Stimulated activated CD4-positive, alpha-beta T cell treated with anti-CD3 and anti-CD28 coated beads, Interleukin-2, amount 100 ng/mL, for 24 hours (primary cell): ENCODE measurements at places on chromosomes 7 and 10.

GRCh38 chr10:1057106-1057657 lies 997 bp downstream of the WDR37 start:
- DNase-seq: no peak

DNA sequence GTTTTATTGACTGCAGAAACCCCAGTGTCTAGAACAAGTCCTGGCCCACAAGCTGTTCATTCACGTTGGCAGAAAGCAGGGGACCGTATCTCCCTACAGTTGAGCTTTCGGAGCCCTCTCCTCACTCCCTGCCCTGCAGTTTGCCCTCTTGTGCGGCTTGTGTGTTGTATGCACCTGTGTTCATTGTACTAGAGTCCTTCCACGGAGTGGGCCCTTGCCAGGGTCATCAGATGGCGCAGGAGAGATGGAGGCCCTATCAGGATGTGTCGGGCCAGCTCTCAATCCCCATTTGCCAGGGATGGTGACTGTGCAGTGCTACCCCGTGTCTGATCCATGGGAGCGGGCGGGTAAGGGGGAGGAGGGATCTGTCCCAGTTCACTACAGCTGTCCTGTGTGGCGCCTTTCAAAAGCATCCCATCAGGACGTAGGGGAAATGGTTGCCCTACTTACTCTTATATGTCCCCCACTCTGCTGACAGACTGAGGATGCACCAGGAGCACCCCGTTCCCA lies 77.4 kb upstream of the PRR15 start:
- no peak for DNase-seq

DNA sequence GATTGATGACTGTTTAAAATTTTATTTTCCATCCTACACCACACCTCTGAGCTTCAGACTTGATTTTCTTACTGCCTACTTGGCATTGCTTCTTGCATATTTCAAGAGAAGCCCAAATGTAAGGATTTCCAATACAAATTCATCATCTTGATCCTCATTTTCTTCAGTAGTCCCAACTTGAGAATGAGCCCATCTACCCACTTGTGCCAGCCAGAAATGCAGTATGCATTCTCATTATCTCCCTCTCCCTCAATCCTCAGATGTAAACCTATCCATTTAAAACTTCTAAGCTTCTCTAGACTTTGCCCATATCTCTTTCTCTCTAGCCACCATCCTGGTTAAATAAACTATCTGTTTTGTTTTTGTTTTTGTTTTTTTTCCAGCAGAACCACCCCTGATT lies 22.4 kb upstream of the EGFR start:
- no peak for DNase-seq

DNA sequence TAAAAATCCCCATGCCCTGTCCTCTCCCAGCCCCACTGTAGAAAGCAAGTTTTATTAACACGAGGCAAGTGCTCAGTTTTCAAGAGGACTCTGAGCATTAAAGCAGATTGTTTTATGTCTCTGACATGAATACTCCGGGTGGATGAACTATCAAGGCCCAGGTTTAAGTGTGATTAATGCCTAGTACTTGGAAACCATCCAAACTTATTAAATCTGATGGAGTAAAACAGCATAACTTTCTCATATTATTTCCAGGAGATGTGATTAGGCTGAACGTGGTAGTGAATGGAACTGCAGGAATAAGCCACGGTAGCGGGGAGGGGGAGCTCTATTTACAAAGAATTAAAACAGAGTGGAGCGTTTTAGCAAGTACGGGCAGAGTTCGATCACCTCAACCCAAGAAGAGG lies 144.2 kb upstream of the RNF32 start:
- no peak for DNase-seq

GRCh38 chr10:49542353-49542752 lies 3.4 kb upstream of the ERCC6 start:
- DNase-seq: no peak

DNA sequence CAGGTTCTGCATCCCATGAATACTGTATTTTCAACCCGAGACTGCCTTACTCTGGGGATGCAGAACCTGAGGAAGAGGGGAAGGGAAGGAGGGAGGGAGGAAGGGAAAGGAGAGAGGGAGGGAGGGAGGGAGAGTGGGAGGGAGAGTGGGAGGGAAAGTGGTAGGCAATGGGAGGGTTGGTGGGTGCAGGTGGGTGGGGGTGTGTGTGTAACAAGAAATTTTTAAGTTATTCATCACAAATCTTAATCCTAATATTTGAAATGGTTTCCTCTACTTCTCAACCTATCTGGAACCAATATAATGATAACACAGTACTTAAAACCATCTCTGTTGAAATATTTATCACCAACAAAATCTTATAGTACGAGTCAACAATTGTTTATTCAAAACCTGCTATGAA lies 68.0 kb downstream of the PDSS1 start:
- no peak for DNase-seq

- DNase-seq: no peak
Observed at GRCh38 chr10:58028597-58029366, 238.9 kb downstream of the IPMK start.

GRCh38 chr10:91705948-91706670 lies 73.2 kb upstream of the PPP1R3C start:
- no peak for DNase-seq

GRCh38 chr10:91046869-91047268 lies 126.0 kb upstream of the ANKRD1 start:
- no peak for DNase-seq

DNA sequence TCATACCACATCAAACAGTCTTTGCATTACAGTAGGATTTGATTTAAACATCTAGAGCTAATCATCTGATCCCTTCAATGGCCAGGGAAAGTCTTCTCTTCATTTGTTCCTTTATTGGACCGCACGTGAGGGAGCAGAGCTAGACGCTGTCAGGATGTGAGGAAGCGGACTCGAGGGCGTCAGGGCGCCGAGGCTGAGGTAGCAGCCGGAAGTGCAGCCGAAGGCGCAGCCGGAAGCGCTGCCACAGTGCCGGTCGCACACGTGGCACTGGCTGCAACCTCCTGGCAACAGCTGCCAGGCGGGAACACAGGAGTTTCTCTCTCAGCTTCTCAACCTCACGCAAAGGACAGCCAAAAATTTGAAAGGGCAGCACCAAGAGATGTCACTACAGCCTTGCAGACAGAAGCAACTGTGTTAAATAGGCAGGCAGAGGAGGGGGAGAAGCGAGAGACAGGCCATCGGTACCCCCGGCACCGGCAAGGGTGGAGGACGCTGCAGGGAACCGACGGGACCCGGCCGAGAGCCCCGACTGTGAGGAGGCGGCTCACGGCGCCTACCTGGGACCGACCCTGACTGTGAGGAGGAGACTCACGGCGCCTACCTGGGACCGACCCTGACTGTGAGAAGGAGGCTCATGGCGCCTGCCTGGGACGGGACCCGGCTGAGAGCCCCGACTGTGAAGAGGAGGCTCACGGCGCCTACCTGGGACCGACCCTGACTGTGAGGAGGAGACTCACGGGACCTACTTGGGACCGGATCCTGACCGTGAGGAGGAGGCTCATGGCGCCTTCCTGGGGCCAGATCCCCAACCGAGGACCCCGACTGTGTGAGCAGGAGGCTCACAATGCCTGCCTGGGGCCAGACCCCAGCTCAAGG lies 32.3 kb downstream of the VIPR2 start:
- peak; percentile 30 for DNase-seq

DNA sequence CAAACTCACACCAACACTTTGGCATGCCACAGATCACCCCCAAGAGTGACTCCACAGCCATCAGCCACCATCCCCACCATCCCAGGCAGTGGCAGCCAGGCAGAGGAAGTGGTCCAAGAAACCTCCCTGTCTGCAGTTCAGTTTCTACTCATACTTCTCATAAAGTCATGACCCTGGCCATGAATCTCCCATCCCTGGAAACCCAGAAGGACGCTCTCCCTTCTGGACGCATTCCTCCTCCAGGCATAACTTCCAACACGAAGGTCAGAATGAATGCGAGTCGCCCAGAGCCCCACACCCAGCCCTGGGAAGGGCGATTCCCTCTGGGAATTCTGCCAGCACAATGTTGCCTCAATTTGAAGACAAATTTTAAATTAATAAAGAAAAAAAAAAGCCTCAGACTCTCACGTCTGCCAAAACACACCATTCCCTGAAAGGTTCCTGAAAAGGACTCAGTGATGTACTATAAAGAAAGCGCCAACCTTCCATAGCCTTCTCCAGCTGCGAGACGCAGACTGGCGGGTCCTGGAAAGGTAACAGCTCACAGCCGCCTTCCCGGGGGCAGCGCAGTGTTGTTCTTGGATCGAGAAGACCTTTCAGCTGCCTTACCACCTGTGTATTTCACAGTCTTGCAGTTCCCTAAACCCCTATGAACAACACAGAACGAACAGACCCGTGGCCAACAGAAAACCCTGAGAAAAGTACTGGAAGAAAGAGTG lies 307.6 kb downstream of the FRMD4A start:
- DNase-seq: no peak

- DNase-seq: no peak
Observed at GRCh38 chr10:119737039-119737663, 11.3 kb downstream of the INPP5F start.

DNA sequence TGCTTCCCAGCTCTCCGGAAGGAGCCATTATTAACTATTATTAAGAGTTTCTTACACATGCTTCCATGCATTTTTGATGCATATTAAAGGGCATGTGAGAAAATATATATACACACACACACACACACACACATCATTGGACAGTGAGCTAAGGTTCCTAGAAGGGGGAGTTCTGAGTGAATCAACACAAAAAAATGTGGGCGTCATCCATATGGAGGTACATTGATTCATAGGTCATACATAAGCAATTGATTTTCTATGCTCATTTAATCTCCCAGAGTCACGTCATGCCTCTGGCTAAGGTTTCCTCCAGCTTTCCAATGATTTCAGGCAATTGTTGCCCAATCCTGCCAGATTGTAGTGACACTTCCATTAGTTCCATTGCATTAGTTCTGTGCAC lies 269.4 kb downstream of the DNAJB9 start:
- no peak for DNase-seq

DNA sequence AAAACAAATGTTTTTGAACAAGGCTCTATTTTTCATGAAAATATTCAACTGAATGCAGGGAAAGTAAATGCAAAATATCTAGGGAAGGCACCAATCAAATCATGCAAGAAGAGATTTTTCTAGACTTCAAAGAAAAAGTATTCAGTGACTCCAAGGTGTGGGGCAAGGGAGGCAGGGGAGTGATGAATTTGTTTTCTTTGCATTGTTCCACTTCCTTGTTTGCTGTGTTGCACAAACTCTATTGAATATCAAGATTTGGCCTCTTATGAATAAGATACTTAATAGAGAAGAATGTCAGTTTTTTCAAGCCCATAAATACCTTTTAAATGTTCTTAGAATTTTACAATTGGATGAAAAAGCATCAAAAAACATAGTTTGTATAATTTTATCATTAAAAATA lies 26.4 kb downstream of the STEAP1 start:
- DNase-seq: no peak

- no peak for DNase-seq
Observed at GRCh38 chr10:13769946-13770345, 183.2 kb downstream of the PRPF18 start.

GRCh38 chr7:152871005-152871677 lies 111.6 kb downstream of the ACTR3B start:
- DNase-seq: no peak

- DNase-seq: no peak
Observed at GRCh38 chr7:114126095-114126494, 207.3 kb upstream of the PPP1R3A start.

GRCh38 chr7:154743206-154743605 lies 259.7 kb downstream of the PAXIP1 start:
- no peak for DNase-seq

DNA sequence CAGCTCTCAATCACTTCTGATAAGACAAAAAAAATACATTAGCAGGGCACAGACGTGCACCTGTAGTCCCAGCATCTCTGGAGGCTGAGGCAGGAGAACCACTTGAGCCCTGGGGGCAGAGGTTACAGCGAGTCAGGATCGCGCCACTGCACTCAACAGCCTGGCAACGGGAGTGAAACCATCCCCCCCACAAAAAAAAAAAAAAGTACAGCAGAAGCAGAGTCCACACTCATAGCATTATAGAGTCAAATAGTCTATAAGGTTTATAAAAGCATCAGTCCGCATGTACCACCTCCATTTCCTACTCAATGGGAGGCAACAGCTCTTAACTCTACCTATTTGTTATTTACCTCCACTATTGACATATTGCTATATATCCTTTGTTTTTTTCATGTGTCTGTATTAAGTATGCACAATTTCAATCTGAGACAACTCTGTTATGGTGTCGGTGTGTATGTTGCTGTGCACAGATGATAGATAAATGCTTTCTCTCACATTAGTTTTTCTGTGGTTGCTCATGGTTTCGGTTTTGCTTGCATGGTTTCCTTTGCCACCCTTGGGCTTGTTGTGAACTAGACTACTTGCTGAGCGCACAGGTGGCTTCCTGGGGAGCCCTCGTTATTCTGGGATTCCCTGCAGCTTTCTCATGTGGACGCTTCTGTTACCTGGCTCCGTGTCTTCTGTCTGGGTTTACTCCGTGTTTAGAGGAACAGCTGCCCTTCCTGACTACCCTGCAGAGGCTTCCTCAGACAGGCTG lies 40.4 kb downstream of the PROSER2 start:
- peak; percentile 48 for DNase-seq

- DNase-seq: no peak
Observed at GRCh38 chr10:89954061-89954460, 252.7 kb downstream of the KIF20B start.

DNA sequence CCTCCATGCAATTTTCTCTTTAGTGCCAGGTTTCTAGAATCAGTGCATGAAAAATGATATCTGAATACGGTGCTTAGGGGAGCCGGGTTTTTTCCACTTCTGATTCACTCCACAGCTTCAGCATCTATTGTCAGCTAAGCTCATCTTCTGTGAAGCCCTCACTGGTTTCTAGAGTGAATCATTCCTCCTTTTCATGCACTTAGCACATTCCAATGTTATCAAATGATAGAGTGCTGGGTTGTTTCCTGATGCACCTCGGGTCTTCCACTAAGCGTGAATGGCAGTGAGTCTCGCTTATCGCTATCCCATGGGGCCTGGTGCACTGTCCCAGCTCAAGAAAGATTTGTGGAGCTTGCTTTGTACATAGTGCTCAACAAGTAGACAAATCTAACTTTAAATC lies 170.9 kb upstream of the RHEB start:
- no peak for DNase-seq

DNA sequence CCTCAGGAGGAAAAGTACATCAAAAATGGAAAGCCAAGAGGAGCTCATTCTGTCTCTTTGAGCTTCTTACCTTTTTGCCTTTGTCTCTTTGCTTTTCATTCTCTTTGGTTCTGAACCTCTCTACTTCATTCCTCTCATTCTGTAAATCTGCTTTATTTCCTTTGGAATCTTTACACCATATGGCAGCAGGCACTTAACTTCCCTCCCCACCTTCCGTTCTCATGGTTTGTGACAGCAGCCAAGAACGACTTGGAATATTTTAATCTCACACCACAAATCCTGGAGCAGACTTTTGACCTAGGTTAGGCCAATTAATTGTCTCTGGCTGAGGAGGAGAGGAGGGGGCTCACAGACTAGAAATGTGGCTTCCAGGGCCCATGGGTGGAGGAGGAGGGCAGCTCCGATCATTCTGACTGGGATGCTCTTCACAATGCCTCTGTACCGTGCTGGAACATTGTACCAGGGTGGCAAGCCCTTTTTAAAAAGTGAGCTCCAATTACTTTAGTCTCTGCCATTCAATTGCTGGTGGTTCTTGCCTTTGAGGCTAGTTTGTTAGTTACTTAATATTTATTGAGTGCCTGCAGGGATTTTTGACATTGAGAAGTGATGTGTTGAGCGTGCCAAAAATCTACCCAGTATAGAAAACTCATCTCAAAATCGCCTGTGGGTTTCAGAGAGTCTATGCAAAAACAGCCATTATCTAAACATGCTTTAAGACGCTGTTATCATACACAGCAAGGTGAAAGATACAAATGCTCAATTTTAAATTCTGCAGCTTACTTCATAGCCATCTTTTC lies 386.6 kb downstream of the DPP6 start:
- no peak for DNase-seq
